ENCODE measurements at places on chromosomes 3 and 15.

- DNase-seq: no peak
Observed at GRCh38 chr15:57655809-57656208, 50.7 kb upstream of the POLR2M start.

DNA sequence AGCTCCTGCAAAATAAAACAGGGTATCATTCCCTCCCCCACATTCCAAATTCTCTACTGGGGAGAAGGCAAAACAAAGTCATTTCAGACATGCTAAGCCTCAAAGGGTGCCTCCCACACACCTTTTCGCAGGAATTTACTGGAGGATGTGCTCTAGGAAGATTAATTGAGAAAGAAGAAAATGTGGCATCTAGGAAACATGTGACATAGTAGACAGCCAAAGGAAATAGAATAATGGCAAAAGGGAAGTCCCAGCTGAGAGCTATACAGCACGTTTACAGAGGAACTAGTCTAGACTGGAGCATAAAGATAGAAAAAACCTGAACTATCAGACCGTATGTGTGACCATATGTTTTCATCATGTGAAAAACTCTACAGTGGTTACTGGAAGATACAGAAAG lies 58.8 kb upstream of the MELTF start:
- DNase-seq: no peak

- no peak for DNase-seq
Observed at GRCh38 chr3:159887911-159888310, 100.7 kb upstream of the IL12A start.

GRCh38 chr3:185460719-185461350 lies 38.0 kb downstream of the TMEM41A start:
- no peak for DNase-seq

- no peak for DNase-seq
Observed at GRCh38 chr15:66076591-66077319, 176.8 kb downstream of the MEGF11 start.

GRCh38 chr3:53570081-53570480 lies 75.7 kb downstream of the CACNA1D start:
- DNase-seq: no peak

DNA sequence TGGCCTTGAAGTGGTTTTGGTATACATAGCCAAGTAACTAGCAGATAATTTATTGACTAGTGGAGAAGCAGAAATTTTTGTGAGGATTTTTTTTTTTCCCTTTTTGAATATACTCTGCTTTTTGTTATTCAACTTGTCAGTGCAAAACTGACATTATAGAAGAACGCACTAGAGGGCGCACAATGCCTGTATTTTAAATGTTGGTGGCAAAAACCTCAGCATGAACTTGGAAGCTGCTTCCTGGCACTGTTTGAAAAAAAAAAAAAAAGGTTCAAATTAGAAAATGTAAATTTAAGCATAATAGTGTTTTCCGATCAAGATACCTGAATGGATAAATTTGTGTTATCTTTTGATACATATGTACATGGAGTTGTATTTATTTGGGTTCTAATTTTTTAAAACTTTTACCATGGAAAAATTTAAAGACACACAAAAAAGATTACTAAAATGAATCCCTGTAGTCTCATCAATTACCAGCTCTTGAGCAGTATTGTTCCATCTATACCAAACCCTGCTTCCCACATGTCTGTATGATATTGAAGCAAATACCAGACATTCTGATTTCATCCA lies 56.0 kb downstream of the SLC25A26 start:
- peak; percentile 39 for DNase-seq

- DNase-seq: no peak
Observed at GRCh38 chr15:39139431-39140059, 441.3 kb upstream of the THBS1 start.

- no peak for DNase-seq
Observed at GRCh38 chr3:46301122-46301835, 52.6 kb upstream of the CCR2 start.

DNA sequence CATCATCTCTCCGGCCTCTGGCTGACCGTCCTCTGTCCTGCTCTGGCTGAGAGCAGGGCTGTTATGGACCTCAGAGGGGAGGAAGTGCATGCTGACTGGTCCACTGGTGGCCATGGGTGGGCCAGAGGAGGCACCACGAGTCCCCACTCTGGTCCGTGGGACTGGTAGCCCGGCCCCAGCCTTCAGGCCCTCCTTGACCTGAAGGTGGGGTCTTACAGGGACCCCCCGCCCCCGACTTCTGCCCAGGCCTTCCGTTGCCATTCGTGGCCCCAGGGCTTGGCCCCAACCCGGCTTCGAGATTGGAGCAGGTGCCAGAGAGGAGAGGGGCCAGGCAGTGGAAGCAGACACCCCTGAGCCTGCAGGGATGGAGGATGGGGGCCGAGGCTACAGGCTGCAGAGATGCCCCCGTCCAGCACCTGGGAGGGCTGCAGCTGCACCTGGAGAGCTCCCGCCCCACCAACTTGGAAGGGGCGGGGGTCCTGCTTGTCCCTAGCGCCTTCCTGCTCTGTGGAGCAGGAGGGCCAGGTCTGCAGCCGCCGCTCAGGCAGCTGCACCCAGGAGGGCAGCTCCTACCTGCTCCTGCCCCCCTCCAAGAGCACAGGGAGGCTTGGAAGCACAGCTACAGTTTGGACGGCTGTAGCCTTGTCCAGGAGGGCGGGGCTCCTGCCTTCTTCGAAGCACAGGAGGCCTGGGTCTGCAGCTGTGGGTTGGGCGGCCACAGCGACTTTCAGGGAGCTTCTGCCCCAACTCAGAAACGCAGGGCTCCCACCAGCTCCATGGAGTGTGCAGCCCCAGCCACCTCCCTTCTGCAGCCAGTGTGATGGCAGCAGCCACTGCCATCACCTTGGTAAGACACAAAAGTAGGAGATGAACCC lies 142.5 kb downstream of the KLF13 start:
- no peak for DNase-seq

GRCh38 chr3:47024932-47025331 lies 45.5 kb downstream of the NBEAL2 start:
- DNase-seq: no peak

GRCh38 chr3:14863333-14864100 lies 44.8 kb downstream of the FGD5 start:
- DNase-seq: no peak

- no peak for DNase-seq
Observed at GRCh38 chr15:92650256-92650655, 5.3 kb downstream of the FAM174B start.

DNA sequence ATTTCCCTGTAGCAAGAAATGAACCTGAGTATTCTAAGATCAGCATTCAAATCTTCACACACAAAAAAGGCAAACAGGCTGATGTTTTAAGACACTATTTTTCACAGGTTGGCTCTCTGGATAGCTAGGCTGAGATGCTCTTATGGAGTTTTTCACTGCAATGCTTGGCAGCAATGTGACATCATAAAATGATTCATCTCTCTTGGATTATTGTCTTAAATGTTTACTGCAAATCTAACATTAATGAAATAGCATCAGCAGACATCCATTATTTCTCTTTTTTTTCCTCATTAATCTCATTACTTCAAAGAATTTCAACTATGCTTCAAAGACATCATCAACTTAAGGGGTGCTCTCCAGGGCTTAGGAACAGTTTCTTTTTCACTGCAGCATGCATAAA lies 23.6 kb upstream of the SSUH2 start:
- no peak for DNase-seq

GRCh38 chr3:196412704-196413103 lies 19.5 kb downstream of the UBXN7 start:
- no peak for DNase-seq

- no peak for DNase-seq
Observed at GRCh38 chr3:65569129-65569528, 469.6 kb downstream of the MAGI1 start.

- no peak for DNase-seq
Observed at GRCh38 chr3:37935290-37935668, 55.3 kb upstream of the VILL start.

GRCh38 chr15:68885070-68885469 lies 45.3 kb upstream of the SPESP1 start:
- DNase-seq: no peak

DNA sequence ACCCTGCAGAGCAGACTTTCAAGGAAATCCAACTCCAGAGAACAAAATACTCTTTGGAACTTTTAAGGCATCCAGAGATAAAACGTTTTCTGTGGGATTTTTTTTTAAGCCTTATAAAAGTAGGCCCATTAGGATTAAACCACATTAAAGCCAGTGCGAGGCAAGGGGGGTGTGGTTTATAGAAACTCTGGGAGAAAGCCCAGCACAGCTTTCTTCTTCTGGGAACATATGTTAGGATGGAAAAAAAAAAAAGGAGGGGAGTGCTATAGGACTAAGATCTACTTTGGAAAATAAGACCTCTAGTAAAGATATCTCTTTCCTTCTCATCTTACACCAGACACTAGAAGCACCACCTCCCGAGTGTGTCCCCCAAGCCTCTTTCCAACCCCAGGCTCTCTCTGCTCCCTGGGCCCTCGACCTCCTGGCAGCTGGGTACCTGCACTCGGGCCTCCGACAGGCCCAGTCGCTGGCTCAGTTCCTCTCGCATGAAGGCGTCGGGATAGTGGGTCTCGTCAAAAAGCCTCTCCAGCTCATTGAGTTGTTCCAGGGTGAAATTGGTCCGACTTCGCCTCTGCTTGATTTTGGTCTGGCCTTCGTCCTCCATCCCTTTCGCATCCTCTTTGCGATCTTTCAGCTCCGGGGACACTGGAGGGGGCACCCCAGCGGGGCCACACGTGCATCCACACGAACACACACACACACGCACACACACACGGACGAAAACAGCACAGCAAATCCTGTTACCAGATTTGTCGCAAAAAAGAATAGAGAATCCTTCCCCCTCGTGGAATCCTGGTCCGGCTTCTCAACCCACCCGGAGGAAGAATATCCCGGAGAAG lies 3.8 kb downstream of the SHOX2 start:
- DNase-seq: no peak

- no peak for DNase-seq
Observed at GRCh38 chr3:113218011-113218680, 6.8 kb downstream of the BOC start.

- no peak for DNase-seq
Observed at GRCh38 chr3:197427021-197427420, 128.6 kb upstream of the DLG1 start.

DNA sequence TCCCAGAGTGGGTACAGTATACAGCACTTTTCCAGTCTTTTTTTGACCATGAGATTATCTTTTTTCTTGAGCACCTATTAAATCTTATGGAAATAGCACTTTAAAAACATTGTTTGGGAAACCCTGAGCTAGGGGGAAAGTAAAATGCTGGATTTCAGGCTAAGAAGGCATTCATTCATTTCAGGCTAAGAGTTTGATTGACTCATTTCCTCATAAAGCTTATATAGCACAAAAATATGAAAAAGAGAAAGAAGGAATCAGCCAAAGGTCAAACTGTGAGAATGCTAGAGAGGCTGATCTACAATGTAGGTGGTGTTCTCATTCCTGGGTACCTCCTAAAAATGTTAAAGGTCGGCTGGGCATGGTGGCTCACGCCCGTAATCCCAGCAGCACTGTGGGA lies 10.5 kb downstream of the TTC23 start:
- DNase-seq: no peak

GRCh38 chr3:187571701-187572100 lies 98.5 kb downstream of the SST start:
- DNase-seq: no peak

DNA sequence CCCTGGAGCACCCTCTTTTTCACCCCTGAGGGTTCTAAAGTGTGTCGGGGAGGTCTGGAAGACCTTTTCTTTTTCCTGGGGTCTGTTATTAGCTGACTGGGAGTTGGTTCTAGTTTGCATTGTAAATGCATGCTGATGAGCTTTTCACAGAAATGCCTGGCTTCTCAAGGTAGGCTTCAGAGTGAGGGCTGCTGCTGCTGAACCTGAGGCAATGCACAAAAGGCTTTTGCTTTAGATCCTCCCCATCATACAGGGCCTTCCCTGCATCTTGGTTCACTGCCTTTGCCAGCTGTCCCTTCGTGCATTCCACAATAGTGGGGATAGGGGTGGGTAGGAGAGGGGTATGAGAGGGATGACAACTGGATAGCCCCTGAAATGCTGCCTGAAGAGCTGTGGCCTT lies 46.6 kb downstream of the FAH start:
- no peak for DNase-seq

DNA sequence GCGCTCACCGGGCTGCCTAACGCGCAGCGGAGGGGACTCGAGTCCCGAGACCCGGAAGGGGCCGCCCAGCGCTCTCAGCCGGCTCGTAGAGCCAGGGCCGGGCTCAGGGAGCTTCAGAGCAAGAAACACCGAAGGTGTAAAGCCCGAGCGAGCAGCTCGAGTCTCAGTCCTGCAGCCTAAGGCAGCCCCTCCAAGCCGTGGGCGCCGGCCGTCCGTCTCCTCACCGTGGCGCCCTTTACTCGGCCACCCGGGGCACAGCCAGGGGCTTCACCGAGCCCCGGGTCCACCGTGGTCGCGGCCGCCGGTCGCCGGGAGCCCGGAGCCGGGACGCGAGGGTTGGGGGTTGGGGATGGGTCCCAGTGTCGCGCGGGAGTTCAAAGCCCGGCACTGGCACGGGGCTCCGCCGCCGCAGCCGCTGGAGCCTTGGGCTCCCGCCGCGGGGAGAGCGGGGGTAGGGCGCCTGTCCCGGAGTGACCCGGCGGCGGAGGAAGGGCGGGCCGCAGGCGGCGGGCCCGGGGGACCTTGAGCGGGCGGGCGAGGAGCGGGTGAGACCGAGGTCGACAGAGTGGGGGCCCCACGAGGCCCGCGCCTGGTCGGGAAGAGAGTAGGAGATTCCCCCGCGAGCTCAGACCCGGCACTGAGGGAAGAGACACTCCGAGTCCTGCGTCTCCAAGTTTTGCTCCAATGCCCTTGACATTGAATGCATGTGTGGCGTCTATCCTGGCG lies 26.9 kb upstream of the THRB start:
- no peak for DNase-seq

- no peak for DNase-seq
Observed at GRCh38 chr3:64167351-64167750, 57.9 kb downstream of the PRICKLE2 start.

DNA sequence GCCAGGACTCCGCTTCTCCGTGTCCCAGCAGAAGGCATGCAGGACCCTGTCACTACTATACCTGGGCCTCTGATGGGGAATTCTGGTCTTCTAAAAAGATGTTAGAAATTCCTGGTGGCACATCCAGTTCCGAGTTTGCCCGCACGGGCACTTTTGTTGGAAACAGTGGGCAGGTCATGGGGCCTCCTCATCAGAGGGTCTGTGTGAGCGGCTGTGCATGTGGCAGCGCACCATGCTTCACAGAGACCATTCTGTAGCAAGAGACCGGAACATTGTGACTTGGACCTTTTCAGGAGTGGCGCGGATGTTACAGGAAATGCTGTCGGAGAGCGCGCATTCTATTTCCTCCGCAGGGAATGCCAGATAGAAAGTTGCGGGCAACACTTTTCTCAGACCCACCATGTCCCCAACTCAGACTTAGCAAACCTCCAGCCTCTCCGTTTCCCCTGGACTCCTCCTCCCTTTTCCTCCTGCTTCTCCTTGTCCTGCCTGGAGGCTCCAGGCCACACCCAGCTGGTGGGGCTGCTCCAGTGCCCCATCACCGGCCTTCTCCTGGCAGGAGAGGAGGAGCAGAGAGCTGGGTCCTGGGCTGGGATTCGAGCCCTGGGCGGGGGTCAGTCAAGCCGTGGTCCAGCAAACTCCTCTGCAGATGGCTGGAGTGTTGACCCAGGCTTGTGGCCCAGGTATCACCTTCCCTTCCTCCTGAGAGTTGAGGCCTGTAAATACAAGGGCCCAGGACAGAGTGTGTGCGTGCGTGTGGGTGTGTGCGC lies 46.6 kb downstream of the KLF13 start:
- no peak for DNase-seq
